ENCODE measurements at places on chromosomes 4 and X.

DNA sequence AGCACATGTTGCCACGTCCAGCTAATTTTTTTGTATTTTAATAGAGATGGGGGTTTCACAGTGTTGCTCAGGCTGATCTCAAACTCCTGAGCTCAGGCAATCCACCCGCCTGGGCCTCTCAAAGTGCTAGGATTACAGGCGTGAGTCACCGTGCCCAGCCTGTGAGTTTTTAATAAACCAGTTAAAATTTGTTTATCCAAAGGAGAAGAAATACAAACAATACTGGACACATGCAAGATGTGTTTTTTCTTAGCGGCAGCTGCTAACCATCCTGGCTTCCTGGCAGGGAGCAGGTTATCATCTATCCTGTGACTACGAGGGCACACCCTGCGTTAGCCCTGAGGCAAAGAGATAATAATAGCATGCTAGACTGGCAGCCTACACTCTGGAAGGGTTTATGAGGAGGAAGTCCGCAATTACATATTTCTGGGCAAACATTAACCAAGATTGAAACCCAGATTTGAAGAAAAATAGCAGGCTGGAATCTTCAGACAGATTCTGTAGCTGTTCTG is 191.4 kb downstream of the SPRY1 start:
- no peak for DNase-seq

DNA sequence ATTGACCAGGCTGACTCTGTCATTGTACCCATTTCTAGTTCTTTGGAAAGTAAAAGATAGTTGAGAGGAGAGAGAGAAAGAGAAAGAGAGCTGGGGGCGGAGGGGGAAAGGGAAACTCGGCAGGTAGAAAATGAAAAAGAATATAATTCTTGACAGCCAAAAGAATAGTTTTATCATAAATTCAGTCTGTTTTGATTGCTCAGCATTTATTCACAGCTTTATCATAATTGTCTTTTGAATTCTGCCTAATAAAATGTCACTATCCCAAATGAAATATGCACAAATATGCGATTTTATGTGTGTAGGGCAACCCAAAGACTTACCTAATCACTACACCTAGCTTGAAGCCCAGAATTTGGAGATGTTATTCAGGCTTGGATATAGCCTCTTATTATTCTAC is 1024.0 kb upstream of the PABPC4L start:
- no peak for DNase-seq

DNA sequence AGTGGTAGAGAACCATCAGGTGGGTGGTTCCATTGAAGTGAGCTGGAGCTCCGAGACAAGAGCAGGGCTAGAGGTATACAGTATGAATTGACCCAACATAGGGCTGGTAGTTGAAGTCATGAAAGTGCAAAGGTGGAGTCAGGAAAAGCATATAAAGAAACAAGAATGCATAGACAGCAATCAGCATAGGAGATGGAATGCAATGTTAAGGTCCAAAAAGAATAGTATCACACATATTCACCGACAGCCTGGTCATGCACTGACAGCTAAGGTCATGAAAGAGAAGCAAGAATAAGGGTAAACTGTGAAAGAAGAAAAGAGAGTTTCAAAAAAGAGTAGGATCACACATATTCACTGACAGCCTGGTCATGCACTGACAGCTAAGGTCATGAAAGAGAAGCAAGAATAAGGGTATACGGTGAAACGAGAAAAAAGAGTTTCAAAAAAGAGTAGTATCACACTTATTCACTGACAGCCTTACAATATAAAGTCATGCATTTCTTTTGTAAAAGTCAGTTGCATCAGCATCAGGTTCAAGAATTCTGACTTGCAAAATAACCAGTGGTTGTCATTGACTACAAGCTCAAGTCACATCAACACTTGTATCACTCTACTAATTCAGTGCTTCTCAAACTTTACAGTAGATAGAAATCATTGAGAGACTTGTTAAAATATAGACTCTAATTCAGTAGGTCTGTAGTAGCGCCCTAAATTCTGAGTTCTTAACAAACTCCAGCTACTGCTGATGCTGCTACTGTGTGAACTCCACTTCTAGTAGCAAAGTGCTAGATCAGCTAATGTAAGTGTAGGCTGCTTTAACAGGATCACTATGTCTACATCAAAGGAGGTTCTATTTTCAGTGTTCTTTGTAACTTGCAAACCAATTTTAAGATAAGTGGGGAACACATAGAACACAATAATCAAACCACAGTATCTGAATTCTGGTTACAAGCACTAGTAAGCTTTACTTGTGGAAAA is 221.9 kb downstream of the PDGFC start:
- no peak for DNase-seq

DNA sequence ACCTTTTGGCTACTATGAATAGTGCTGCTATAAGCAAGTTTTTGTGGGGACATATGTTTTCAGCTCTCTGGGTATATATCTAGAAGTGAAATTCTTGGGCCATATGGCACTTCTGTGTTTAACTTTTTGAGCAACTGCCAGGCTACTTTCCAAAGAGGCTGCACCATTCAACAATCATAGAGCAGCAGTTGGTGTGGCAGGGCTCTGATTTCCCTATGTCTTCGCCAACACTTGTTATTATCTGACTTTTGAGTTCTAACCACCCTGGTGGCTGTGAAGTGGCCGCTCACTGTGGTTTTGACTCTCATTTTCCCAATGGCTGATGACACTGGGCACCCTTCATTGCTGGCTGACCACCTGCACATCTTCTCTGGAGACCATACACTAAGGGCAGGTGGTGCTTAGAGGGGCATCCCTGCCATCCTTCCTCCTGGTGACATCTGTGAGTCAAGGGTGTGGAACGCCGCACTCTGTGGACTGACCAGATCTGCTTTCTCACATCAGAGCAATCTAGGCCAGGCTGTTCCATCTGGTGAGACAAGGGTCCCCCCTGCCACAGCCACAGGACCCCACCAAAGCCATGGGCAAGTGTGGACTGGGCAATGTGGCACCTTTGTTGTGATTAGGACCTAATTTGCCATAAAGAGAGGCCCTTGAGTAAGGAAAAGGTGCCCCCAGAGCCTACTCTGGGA is 49.6 kb downstream of the ZFYVE28 start:
- no peak for DNase-seq

DNA sequence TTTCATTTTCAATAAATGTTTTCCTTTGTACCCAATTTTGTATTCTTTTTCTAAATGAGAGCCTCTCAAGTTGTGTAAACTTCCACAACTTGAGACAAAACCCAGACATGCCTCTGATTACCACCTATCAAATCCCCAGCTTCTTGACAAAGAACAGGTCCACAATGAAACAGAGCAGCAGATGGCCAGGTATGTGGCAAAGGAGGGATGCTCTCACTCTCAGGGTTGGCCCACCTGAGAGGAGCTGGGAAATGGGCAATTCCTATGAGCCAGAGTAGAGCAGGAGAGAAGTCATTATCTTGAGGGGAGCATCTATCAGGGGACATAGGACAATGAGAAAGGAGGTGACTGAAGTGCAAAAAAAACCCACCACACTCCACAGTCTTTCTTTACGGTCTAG is 273.5 kb upstream of the FAM241A start:
- DNase-seq: no peak

DNA sequence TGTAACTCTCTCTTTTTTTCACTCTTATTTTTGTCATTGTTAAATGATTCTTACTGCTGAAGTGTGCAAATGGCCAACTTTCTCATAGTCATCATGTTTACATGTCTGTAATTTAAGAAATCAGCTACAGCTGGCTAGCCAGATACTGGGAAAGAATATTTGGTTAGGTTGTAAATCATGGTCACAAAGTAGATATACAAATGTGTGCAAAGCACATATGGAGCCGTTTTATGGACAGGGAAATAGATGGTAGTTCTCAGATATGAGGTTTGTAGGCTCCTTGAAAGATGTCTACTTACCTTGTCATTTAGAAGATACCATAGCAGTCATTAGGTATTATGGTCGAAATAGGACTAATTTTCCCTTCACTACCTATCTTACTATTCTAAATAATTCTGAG is 430.4 kb downstream of the ADGRL3 start:
- no peak for DNase-seq

DNA sequence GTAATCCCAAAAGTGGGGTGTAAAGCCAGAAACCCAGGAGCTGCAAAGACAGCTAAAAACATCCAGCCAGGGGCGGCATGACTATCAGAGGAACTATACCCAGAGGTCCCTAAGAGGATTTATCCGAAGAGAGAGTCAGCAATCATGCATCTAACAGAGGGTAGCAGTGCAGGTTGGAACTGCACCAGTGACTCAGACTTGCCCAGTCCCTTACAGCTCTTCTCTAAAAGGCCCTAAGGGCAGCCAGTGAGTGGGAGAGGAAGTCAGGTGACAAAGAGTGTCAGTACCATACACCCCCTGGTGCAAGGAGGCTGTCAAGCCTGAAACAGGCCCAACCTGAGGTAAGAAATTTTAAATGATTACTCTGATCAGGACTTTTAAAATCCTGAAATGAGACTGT is 88.1 kb downstream of the CAMK2D start:
- no peak for DNase-seq

GRCh38 chrX:40952855-40953254 is 132.4 kb upstream of the USP9X start:
- no peak for DNase-seq

- DNase-seq: no peak
Measured at GRCh38 chr4:40402556-40402955, 67.4 kb downstream of the CHRNA9 start.

DNA sequence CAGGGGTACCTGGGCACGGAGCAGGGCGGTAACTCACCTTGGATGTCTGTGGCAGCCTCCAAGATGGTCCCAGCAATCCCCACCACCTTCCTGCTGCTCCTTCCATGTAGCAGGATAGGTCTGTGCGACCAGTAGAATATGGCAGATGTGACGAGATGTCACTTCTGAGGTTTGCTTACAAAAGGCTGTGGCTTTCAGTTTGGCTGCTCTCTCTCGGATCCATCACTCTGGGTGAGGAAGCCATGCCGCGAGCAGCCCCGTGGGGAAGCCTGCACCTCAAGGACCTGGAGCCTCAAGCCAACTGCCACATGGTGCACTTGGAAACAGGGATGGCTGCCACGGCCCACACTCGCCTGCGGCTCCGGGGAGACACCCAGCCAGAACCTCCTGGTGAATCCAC is 37.6 kb downstream of the WFS1 start:
- DNase-seq: no peak

DNA sequence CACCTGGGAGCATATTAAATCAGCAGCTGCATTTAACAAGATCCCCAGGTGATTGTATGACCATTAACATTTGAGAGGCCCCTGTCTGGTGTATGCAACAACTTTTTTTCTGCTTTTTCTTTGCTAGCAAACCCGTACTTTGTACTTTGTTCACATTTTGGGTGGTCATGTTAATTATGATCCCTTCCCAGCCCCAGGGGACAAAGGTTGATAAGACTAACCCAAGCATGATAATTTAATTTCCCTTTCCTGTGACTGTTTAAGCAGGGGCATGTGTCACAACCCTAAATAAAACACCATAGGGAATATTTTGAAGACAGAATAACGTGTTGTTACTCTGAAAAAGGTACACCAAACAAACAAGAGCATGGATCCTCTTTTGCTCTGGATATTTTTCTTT is 332.0 kb downstream of the PCDH18 start:
- DNase-seq: no peak

GRCh38 chr4:56787380-56787779 is 34.1 kb downstream of the SPINK2 start:
- DNase-seq: no peak

DNA sequence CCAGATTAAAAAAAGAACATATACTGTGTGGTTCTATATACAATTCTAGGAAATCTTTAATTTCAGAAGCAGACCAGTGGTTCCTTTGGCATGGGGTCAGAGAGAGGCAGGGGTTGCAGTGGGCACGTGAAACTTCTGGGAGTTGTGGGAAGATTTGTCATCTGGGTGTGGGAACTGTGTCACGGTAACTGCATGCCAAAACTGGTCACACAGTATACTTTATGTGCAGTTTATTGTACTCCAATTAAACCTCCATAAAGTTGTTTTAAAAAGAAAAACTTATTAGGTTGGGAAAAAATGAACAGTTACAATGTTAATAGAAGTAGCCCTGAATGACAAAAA is 26.7 kb upstream of the STS start:
- no peak for DNase-seq

DNA sequence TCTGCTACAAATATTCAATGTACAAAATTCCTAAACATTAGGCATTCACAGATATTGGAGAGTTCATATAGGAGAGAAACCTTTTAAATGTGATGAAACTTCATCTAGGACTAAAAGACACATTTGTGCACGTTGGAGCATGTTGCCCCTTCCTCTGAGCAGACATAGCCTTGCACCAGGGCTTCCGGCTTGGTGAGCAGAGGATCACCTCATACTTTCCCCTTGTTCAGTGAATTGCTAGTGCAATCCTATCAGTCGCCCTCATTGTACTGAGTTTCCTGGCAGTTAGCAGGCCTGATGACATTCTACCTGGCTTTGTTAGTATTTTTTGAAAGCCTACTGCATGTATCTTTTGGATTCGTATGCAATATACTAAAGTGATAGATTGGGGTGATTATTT is 466.2 kb downstream of the SPRY1 start:
- no peak for DNase-seq

GRCh38 chr4:76690011-76690905 is 207.7 kb downstream of the SOWAHB start:
- no peak for DNase-seq

GRCh38 chr4:163109967-163110366 is 56.7 kb downstream of the NAF1 start:
- no peak for DNase-seq

DNA sequence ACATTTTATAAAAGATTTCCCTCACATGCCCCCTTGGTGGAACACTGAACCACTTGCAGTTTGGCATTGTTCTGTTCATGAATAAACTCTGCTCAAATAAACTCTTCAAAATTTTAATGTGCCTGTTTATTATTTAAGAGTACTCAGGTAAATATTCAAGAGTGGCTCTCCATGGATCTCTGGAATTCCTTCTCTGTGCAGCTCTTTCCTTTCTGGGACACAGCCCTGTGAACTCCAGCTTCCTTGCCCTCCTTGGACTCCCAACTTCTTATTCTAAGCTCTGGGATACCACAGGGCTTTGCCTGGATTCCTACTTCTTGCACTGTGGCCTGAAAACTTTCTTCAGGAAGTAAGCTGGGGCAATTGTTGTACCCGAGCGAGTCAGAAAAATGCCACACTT is 8.3 kb downstream of the BEX3 start:
- DNase-seq: no peak

DNA sequence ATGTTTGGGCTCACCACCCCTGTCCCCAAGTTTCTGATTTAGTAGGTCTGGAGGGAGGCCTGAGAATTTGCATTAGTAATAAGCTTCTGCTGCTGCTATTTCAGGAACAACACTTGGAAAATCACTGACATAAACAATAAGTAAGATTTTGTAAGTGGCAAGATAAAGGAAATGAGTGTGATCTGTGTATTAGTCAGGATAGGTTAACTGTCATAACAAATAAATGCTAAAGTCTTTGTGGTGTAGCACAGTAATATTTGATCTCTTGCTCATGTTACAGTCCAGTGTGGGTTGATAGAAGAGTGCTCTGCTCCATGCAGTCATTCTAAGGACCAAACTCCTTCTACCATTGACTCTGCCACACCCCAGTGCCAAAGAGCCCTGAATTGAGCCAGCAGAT is 67.0 kb downstream of the NHS start:
- no peak for DNase-seq

DNA sequence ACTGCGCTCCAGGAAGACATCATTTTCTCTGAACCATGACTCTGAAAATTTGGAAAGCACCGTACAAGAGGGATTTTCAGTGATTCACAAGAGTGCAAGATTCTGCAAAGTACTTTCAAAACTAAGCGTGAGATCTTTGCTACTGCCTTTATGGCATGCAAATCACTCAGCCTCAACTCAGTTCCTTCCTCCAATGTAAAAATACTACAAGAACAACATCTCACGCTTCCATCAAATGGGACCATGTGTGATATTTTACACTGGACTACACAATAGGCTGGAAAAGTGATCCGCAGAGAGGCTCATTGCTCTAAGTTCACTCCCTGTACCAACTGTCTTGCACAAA is 674 bp upstream of the IL15 start:
- no peak for DNase-seq
